ENCODE measurements at places on chromosomes 5 and 9.
A peak's percentile ranks its signal among the peaks of the same experiment; 100 is the strongest.

DNA sequence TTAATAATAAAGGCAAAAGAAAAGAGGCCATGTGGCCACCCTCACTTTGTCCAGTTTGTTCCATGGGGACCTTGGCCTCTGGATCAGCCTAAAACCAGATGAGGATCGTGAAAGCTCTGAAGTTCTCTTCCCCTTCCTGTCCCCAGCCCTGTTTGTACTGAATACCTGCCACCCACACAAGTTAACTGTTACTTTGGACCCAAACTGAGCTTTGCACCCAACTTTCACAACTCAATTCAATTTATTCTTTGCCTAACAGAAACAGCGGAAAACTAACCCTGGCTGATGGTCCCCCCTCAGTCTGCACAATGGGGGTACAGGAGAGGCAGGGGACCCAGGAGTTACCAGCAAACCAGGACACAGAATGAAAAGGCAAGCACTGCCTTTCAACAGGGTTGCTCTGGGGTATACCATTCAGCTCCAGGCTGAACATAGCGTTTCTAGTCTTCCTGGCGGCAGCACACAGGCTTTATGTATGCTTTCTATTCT lies 28.2 kb downstream of the ABCA1 start:
- no peak for DNase-seq

DNA sequence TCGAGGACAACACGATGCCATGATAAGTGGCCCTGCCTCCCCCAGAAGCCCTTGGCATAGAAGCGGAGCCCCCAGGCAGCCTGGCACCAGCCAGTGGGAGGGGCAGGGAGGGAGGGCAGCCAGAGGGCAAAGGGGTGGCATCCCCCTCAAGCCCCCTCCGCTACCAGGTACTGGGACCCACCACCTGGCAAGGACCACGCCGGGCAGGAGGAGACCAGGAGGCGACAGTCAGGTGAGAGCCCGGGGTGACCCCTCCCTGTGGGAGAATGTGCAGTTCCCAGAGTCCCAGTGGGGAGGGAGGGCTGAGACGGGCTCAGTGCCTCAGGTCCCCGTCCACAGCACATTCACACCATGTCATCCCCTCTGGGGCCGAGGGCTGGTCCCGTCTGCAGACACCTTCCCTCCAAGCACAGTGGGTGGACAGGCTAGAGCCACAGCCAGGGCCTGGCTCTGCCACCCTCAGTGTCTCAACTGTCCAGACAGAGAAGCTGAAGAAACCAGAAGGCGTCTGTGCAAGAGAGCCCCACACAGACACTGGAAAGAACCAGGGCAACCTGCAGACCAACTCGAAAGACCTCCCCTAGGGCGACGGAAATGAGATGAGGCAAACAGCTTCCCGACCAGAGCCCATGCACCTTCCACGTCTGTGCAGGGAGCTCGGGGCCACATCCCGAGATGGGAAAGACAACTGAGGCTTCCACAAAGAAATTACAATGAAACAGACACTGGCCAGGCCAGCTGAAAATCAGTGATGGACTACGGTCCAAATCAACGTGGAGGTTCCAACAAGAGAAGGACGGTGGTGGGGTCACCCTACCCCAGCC lies 11.1 kb downstream of the BRD3 start:
- DNase-seq: no peak

GRCh38 chr5:150411245-150411979 lies 1.3 kb downstream of the CD74 start:
- no peak for DNase-seq

- DNase-seq: no peak
Observed at GRCh38 chr5:156314416-156314815, 12.5 kb upstream of the SGCD start.

- DNase-seq: no peak
Observed at GRCh38 chr5:174972291-174972690, 247.9 kb downstream of the MSX2 start.

DNA sequence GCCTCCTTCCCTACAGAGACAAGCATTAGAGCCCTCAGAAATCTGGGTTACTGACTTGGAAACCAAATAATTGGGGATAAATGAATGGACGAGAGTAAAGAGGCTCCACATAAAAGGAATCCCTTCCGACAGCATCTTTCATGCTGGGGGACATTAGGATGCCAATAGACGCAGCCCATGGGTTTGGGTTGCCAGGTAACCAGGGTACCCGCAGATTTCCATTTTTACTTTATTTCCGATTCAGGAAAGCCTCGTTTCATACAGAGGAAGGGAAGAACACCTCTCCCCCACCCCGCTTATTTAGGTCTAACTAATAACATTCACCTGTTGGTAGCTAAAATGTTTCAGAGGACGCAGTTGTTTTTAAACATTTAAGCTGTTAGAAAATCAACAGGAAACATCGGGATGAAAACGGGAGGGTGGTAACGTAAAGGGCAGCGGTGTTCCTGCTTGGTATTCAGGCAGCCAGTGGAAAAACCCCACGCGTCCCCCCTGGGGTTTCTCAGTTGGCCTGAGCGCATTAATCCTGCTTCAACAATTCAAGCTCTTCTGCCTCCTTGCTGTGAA lies 179.5 kb downstream of the YTHDC2 start:
- no peak for DNase-seq

GRCh38 chr9:71638627-71639026 lies 129.7 kb downstream of the CEMIP2 start:
- DNase-seq: peak; percentile 7

GRCh38 chr9:76559286-76559685 lies 100.3 kb downstream of the GCNT1 start:
- no peak for DNase-seq

- DNase-seq: no peak
Observed at GRCh38 chr9:136668983-136669790, 6.5 kb downstream of the EGFL7 start.

- DNase-seq: peak; percentile 48
Observed at GRCh38 chr5:17258431-17258830, 41.0 kb downstream of the BASP1 start.

DNA sequence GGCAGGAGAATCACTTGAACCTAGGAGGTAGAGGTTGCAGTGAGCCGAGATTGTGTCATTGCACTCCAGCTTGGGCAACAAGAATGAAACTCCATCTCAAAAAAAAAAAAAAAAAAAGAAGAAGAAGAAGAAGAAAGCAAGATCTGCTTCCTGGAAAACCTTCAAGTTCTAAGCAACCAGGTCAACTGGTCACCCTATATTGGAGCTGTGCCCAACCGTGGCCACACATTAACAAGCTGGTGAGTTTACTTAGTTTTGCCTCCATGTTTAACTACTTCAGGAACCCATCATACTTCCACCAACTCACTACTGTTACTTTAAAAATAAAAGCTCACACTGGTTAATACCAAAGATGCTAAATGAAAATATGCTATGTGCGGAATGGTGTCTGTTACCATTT lies 12.3 kb upstream of the SKP1 start:
- DNase-seq: no peak

GRCh38 chr5:108857905-108858304 lies 110.2 kb downstream of the FER start:
- DNase-seq: no peak

- peak; percentile 22 for DNase-seq
Observed at GRCh38 chr5:180494510-180495181, 467 bp downstream of the CNOT6 start.

DNA sequence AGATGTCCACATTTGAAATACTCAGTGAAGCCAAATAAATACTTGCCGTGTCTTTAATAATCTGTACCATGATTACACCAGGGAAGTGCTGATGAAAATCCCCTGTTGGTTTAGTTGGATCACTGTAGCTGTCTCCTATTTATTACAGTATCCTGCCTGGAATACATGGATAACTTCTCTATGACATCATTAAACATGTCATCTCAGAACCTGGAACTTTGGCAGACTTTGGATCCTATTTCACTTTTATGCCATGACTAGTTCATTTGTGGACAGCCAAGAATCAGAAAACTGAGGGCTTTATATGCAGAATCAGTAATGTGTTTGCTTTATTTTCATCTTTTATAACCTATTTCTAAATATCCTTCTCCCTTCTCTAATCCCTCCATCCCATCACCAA lies at the start of gene TXNDC8:
TXNDC8 (minus strand) TSS at position 137 of the 400 bp plus-strand sequence.
- DNase-seq: peak; percentile 79

DNA sequence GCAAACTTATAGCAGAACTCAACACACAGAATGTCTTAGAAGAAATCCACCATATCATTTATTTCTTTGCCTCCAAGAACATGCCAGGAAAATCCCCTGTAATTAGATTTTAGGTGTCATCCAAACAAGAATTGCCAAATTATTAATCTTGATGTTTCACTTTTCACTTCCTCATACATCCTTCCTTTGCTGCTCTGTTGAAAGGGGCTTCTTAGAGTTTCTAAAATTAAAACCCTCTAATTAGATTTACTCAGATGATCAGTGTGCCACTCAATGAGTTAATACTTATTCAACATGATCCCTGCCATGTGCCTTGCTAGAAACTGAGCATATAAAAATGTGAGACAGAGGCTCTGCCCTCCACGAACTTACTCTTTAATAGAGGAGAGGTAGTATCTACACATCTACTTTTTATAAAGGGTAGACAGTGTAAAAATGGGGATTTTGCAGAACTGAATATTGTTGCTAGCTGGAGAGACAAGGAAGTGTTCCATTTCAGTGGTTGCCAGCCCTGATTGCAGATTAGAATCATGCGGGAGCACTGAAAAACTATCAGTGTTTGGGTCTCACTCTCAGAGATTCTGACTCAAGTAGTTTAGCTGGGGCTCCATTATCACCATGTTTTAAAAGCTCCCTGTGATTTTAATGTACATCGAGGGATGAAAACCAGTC lies 498.4 kb downstream of the TLE4 start:
- no peak for DNase-seq

DNA sequence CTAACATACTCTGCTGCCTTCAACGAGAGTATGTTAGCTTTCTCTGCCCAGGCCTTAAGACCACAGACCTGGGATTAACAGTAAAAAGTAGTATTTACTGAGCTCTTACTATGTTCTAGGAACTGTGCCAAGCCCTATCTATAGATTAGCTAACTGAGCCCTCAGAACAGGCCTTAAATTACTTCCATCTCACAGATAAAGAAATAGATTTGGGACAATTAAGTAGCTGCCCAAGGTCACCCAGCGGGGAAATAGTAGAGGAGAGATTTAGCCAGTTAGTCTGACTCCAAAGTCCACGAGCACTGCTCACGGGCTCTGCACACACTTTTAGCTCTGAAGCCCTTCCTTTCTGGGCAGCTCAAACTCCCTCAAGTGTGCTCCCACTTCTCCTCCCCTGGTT lies 64.5 kb upstream of the EQTN start:
- DNase-seq: no peak

DNA sequence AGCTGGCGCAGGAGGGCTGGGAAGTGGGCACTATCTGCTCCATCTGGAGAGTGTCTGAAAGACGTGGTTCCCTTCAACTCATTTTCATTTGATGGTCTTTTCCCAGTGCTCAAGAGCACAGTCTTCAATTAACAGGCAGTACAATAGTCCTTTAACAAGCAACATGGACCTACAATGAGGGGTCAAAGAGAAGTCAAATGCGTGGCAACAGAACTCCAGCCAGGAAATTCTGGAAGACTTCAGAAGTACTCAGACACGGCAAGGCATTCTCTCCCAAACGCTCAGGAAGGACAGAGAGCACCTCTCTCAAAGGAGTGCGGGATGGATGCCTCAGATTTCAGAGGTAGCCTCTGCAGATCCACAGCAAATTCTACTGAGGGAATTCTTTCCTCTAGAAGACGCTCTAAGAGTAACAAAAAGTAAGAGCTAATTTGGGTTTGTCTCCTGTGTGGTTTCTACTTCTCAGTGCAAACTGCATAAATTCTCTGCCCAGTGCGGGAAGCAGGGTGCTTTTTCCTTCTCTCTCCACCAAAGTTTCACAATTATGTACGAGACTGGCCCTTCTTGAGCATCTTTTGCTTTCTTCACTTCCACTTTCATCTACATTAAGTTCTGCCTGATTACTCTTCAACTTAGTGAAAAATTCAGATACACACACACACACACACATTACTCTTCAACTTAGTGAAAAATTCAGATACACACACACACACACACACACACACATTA lies 56.4 kb downstream of the LHFPL2 start:
- no peak for DNase-seq

GRCh38 chr5:176761755-176762154 lies 48.6 kb upstream of the UNC5A start:
- no peak for DNase-seq

- no peak for DNase-seq
Observed at GRCh38 chr9:77803423-77803822, 155.3 kb upstream of the GNA14 start.

DNA sequence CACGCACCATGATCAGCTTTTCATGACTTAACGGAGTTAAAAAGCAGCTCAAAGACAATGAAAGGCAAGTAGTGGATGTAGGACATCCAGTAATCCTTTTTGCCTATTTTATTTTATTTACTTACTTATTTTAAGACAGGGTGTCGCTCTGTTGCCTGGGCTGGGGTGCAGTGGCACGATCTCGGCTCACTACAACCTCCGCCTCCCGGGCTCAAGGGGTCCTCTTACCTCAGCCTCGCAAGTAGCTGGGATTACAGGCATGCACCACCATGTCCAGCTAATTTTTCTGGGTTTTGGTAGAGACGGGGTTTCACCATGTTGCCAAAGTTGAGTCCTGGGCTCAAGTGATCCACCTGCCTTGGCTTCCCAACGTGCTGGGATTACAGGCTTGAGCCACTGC lies 148.9 kb downstream of the DAB2IP start:
- DNase-seq: no peak

DNA sequence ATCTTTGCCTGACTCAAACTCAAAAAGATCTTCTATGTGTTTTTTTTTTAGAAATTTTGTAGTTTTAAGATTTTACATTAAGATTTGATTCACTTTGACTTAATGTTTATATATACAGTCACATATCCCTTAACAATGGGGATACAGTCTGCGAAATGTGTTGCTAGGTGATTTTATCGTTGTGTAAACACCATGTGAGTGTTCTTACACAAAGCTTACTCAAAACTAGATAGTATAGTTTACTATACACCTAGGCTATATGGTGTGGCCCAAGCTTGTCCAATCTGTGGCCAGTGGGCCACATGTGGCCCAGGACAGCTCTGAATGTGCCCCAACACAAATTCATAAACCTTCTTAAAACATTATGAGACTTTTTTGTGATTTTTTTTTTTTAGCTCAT lies 131.9 kb downstream of the CWC27 start:
- no peak for DNase-seq

GRCh38 chr5:139696167-139696893 lies 48.2 kb downstream of the CXXC5 start:
- DNase-seq: no peak

- DNase-seq: no peak
Observed at GRCh38 chr5:35186749-35187148, 43.5 kb downstream of the PRLR start.

DNA sequence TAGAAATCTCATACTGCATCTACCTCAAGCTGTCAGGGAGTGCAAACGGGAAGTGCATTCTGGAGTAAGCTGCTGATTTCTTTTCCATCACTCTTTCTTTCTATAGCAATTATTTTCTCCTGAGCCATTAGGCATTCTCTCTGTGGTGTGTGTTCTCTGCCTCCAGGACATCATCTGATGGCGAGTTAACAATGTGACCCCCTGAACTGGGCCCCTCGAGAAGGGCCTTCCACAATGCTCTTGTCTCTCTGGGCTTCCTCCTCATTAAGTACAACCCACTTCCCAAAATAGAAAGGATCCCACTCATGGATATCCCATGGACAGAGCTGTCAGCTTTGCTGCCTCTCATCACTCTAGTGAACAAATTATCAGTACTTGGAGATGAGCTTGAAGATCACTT lies 96.7 kb upstream of the PRRC1 start:
- DNase-seq: no peak
